Cerebellar nuclear complex (tissue), 1 donor: ENCODE measurements at places on chromosomes 1 and 21.

DNA sequence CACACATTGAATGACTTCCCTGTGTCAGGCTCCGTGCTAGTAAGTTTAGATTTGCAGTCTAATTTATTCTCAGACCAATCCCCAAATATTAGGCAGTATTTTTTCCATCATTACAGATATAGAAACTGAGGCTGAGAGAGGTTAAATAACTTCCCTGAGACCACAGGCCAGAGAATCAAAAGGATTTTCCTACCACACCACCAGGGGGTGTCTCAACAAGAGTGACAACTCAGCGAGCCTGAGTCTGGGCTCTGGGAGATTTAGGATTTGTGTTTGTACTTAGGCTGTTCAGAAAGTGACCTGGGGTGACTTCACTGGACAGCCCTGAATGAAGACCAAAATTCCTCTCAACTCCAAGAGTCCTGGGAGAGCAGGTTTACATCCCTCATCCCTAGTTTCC, 13.3 kb upstream of the LCE5A start:
- DNase-seq, result no peak

GRCh38 chr1:153774780-153775457, at the start of gene SLC27A3:
SLC27A3 (plus strand) TSS chr1:153775407; CDS start chr1:153775498, 91 bp downstream.
- peak; percentile 26 for DNase-seq

- peak; percentile 71 for DNase-seq
Measured at GRCh38 chr1:7644961-7645750, 125.9 kb upstream of the VAMP3 start.

DNA sequence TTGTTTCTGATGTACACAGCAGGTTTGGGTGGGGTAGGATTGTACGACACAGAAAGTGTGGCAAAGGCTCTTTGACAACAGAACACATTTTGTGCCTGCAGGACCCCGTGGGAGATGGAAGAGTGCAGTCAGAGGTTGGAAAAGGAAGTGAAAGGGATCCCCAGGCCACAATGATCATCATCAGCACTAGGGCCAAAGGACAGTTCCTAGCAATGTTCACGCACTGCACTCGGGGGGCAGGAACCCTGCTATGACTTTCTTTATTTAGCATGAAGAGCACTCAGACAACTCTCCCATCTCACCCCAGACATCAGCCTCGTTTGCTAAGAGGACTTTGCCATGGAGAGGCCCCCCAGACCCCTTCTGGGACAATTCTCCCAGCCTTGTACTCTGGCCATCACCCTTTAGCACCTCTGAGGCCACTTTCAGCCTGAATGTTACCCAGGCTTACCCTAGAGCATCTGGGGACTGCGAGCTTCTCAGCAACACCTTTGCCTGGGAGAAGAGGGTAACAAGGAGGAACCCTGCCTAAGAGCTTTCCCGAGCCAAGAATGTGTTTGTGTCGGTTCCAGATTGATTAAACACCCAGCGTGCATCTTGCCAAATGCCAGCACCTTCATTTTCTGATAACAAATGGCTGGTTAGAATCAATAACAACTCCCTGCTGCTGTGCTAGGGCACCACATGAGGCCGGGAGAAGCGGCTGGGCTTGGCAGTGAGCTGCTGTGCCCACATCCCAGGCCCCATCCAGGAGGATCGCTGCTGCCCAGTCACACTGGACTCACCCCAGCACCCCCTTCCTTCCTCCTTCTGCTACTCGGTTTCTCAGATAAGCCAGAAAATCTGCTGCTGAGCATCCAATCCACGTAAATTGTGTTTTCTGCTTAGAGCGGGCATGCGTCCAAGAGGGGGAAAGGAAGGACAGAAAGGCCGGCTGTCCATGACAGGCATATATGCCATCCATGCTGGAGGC, 633.1 kb downstream of the AJAP1 start:
- DNase-seq, result no peak

- no peak for DNase-seq
Measured at GRCh38 chr21:14773777-14774345, 227.7 kb upstream of the SAMSN1 start.

- DNase-seq, result no peak
Measured at GRCh38 chr1:240441669-240442068, 170.3 kb downstream of the GREM2 start.

DNA sequence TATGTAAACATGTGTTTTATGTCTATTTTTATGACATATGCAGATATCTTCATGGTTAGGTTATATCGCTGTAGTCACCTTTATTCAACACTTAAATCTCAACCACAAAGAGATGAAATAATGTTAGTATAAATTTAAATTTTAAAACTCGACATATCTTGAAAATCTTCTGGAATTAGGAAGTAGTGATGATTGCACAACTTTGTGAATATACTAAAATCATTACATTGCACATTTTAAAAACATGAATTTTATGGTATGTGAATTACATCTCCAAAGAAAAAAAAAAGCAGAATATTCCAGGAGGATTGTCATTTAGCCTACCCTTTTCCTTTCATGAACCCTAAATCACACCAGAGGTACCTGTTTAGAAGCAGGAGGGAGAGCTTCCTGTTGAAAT, 39.4 kb upstream of the CACYBP start:
- DNase-seq, result no peak

GRCh38 chr1:1304331-1305299, 3.1 kb downstream of the ACAP3 start:
- DNase-seq, result peak; percentile 48

GRCh38 chr1:116944613-116945012, 34.9 kb downstream of the PTGFRN start:
- no peak for DNase-seq

DNA sequence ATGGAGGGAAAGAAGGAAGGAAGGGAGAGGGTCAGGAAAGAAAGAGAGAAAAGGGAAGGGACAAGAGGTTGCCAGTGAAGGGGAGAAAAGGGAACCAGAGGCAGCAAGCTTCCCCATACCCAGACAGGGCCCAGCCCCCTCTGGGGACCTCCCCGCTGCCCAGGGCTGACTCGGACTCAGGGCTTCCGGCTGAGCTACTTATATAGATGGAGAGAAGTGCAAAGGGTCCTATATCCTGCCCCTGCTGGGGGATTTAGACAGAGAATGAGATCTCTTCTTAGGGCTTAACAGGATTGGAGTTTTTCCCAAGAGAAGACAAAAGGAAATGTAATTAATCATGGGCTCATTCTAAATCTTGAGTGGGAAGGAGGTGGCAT, at the start of gene ETV3L:
ETV3L (minus strand) TSS at position 176 of the 377 bp plus-strand sequence. CDS start 285 bp downstream, outside the sequence.
- DNase-seq, result no peak

DNA sequence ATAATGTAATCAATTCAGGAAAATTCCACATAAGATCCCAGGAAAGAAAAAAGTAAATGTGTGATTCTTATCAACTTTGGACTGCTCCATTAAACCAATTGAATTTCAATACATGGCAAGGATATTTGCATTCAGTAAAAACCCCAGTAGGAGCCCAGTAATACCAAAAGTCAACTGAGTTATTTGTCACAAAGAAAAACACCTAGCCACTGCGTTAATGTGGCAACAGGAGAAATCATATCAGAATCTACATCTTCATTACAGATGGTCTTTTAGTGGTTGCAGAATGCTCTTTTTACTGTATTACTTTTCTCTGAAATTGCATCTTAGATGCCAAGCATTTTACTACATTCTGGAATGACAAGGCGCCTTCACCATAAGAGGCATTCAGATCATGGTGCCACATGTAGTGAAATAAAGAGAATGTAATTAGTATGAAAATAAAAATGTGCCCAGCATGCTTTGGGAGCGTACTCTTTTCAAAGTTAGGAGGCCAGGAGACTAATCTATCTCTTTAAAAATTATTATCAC, 180.7 kb downstream of the PATJ start:
- no peak for DNase-seq

DNA sequence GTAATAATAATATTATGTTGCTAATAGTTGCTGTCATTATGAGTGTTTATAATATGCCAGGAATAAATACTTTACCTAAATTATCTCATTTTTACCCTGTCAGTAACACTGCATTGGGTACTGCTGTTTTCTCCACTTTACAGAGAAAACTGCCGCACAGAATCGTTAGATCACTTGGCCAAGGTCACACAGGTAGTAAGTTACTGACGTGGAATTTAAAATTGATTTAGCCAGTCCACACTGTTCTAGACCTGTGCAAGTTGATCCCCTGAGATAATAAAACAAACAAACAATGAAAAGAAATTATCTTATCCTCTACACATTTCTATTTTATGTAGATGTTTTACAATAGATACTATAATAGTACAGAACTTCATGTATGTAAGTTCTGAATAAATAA, 174.1 kb downstream of the ROR1 start:
- DNase-seq, result no peak

GRCh38 chr1:6745073-6745472, 40.2 kb upstream of the CAMTA1 start:
- no peak for DNase-seq

DNA sequence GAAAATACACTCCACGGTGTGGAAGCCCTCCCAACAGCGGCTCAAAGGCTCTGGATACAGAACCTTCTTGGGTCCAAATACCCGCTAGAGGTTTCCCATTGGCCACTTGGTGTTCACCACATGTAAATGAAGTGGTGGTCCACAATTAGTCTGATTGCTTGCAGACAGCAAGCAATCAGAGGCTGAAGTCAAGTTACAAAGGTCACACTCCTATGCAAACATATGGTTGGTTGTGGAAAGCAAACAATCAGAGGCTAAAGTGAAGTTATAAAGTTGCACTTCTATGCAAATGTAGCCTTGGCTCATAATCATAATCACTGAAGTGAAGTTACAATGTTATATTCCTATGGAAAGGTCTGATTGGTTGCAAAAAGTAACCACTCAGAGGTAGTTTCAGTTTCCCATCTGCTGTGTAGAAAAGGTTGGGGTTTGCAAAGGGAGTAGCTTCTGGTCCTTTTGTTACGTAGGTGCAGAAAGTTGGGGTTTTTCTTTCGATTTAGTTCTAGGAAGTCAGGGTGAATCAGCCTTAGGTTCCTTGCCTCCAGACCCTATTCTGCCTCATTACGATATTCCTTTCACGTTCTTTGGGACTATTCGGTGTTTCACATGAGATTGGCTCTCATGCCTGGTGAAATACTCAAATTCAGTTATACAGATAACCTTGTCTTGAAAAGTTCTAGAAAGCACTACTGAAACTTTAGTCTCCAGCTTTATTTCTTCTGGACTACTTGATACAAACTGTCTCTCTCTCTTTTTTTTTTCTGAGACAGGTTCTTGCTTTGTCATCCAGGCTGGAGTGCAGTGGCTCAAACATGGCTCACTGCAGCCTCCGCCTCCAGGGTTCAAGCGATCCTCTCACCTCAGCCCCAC, 36.7 kb upstream of the MTF2 start:
- no peak for DNase-seq

- DNase-seq, result no peak
Measured at GRCh38 chr1:242689378-242689777, 164.9 kb upstream of the PLD5 start.

DNA sequence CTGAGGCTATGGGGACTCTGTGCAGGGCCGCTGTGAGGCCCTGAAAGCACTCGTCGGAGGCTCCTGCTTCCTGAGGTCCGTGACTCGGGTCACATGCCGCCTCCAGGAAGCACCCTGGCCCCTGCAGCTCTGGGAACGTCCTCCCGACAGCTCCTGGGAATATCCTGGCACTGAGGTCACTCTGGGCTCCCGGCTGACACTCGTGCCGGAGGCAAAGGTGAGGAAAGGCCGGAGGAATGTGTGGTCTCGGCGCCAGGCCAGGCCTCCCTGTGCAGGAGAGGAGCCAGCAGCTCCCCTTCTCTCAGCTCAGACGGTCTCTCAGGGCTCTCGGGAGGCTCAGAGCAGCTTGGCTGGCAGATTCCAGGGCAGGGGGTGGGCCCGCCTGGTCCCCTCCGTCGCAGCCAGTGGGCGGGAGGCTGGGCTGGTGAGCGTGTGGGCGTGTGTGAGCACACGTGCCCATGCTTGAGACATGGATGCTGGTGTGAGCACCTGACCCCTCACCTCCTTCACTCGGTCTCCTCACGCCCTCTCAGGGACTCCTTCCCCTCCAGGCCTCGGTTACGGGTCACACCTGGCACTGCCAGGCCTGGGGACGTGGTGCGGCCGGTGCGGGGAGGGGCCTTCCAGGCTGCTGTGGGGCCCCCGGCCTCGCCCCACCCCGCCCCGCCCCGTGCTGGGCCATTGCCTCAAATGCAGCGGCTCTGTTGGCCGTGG, 5.5 kb upstream of the RNF223 start:
- DNase-seq, result no peak

GRCh38 chr1:176896216-176896615, 268.3 kb downstream of the ASTN1 start:
- DNase-seq, result no peak

DNA sequence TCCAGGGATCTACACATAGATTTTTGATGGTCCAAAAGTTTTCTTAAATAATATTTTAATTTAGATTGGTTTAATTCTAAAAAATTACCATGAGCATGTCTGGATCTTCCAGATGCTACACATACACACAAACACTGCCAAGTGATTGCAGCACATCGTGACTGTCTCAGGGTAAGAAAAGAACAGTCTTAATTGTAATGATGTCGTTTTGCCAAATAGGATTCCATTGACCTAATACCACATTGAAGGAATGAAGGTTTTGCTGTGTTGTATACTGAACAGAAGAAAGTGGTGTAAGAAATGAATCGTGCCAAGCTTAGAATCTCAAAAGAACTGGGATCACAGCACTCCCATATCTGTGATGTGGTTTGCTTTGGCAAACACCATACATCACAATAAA, 633.3 kb upstream of the CAMK1G start:
- DNase-seq, result no peak

GRCh38 chr1:115176189-115176588, 86.9 kb upstream of the TSPAN2 start:
- DNase-seq, result no peak

DNA sequence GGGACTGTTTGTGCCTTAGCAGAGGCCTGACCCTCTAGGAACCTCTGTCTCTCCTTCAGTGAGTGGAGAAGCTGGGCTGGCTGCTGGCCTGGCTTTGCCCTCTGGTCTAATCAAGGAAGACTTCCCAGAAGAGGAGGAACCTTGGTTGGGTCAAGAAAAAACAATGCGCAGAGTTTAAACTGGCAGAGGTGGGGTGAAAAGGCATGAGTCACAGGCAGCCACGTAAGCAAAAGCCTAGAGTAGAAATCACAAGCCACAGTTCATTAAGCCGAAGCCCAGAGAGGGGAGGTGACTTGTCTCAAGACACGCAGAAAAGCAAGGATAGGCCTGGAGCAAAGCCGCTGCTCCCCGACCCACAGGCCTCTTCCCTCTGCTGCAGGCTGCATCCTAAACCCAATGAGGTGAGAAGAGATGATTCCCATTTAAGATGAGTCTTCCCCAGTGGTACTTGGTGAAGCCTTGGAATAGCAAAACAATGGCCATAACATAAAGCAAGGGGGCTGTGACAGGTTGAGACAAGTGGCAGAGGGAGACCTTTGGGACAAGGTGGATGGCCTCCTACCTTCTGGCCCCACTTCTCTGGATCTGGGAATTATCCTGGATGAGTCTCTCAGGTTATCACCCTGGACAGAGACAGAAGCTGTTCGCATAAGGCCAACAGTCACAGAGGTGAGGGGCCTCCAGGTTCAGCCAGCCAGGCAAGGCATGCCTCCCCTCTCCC, 7.7 kb downstream of the PDZK1IP1 start:
- no peak for DNase-seq

- DNase-seq, result no peak
Measured at GRCh38 chr1:214380396-214380795, 99.4 kb downstream of the SMYD2 start.
